Endodermal cell (in vitro differentiated cells): ENCODE measurements at places on chromosomes 7 and 10.

GRCh38 chr7:135448753-135449152 is 61.1 kb downstream of the CNOT4 start:
- no peak for DNase-seq

- no peak for DNase-seq
Observed at GRCh38 chr10:10332786-10333185, 684.9 kb upstream of the CELF2 start.

DNA sequence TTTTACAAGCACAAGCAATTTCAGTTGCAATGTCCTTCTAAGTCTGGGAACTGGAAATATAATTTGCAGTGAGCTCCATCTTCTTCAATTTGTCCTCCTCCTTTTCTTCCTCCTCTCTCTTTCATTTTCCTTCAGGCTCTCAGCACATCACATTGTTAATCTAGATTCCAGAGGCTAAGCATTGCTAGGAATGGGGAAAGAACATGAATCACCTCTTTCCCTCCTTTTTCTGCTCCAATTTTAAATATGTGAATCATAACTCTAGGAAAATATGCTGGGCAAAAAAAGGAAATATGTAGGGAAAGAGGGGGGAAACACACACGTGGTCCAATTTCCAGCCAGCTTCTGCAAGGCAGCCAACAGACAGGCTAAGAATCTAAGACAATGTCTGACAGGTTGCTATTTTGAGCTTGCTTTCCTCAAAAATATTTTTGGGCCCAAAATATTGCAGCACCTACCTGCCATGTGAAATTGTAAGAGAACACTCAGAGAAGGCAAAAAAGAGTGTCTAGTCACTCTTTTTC is 72.7 kb upstream of the NUPR2 start:
- no peak for DNase-seq

DNA sequence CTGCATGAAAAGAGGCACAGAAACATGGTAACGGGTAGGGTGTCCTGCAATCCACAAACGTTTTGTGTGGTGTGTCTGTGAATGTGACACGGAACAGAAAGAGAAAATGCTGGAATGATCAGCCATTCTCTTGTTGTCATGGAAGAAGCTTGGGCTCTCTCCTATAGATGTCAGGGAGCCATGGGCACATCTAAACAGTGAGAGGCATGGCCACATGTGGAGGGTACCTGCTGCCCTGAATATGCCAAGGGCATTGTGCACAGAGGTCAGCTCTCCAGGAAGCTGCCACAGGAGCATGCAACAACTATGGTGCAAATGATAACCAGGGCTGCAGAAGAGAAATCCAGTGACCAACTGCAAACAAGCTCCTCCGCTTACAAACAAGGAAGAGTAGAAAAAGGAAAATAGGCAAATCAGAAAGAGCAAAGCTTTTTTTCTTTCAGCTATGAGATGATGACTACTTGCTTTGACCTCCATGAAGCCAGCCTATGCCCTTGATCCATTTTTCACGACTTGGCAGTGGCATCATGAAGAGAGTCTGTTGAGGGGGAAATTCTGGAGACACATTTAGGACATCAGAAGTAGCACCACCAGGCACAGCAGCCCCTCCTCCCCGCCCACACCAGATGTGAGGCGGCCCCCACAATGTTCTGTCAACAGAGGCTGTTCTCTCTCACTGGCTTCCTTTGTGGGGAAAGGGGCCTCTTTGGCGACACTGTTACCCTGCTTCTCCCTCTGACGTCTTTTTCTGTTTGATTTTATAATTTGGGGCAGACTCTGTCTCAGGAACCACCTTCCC is 4.8 kb upstream of the PDE1C start:
- no peak for DNase-seq

DNA sequence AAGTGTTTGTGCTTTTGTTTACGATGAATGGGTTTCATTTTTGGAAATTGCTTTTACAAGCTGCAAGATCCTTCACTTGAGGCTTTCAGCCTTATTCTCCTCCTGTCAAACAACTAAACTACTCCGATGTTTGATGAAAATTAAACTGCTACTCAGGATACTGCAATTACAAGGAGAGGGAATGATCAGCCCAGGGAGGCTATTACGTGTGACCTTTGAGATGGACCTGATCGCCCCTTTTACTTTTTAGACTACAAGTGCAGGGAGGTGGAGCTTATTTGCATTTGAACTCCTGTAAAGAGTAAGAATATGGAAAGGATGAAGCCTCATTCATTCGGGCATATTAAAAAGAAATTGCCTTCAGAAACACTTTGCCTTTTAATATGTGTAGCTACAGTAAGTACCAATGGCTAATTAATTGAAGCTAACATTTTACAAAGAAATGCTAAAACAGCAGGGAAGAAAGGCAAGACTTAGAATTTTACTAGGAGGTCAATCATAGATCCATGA is 219.1 kb downstream of the PHTF2 start:
- no peak for DNase-seq
